Activated naive CD8-positive, alpha-beta T cell treated with anti-CD3 and anti-CD28 coated beads for 36 hours (primary cell): ENCODE measurements at places on chromosomes 13 and 19.
A peak's percentile ranks its signal among the peaks of the same experiment; 100 is the strongest.

GRCh38 chr19:4013886-4014540, 6.5 kb downstream of the PIAS4 start:
- no peak for DNase-seq
- H3K4me1 ChIP-seq = peaks cover 14% of the 10 kb centered on the region
- H3K4me3 ChIP-seq = no peak overlapping the region
- H3K36me3 ChIP-seq = no peaks in the 10 kb centered on the region
- H3K27me3 ChIP-seq = no peaks in the 10 kb centered on the region
- no peak overlapping the region for H3K27ac ChIP-seq

GRCh38 chr13:49450105-49450819, 6.2 kb downstream of the SETDB2 start:
- peak overlapping the region; percentile 8 for H3K27ac ChIP-seq
- no peak for DNase-seq
- H3K36me3 ChIP-seq = peaks cover 29% of the 10 kb centered on the region
- no peak overlapping the region for H3K4me3 ChIP-seq
- H3K4me1 ChIP-seq = peaks cover 51% of the 10 kb centered on the region

- H3K27me3 ChIP-seq = no peaks in the 10 kb centered on the region
- H3K4me3 ChIP-seq = no peak overlapping the region
- DNase-seq = no peak
- H3K36me3 ChIP-seq = no peaks in the 10 kb centered on the region
Observed at GRCh38 chr13:91144054-91144453, 203.4 kb upstream of the MIR17HG start.

DNA sequence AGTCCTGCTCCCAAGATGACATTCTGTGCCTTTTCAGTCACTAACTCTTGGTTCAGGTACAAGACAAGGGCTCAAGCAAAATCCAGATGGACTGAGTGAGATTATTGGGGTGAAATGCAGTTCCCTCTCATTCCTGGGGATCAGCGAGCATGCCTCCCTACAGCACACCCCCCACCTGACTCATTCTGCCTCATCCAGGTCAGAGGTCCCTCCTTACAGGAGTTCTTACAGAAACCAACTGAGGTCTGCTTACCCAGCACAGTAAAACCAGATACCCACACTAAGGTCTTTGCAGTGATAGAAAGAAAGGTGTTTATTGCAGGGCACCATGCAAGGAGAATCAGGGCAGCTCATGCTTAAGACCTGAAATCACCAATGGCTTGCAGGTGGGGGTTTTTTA, 21.6 kb upstream of the MRI1 start:
- H3K27me3 ChIP-seq = no peaks in the 10 kb centered on the region
- H3K4me3 ChIP-seq = no peak overlapping the region
- no peak overlapping the region for H3K27ac ChIP-seq

DNA sequence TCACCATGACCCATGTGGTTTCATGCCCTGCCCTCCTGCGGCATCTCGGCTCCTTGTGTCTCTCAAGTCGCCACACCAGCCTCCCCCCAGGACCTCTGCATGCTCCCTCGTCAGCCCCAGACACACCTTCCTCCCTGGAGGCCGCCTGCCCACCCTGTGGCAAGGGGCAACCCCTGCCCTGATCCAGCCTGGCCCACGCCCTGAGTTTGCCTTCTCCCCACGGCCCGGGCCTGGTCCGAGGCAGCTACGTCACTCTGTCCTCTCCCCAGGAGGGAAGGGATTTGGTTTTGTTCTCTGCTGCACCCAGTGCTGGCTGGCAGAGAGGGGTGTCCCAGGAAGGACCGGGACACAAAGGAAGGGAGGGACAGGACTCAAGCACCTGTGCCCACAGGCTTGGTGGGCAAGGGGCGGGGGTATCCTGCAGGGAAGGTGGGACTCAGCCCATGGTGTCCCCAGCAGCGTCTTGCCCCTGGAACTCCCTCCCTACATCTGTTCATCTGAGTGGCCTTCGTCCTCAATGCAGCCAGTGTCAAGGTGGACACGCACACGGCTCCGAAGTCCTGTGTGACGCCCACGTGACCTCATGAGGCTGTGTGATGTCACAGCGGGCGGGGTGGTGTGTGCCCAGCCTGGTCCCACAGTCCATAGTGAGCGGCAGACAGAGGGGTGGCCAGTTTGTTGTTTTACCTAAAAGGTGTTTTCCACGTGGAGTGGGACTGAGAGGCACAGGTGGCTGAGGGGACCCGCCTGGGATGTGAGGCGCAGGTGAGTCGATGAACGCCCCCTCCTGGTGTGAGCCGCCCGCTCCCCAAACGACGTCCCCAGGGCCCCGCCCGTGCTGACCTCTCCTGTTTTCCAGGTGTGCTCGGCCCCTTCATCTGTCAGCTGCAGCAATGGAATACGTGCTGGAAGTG, at the start of gene TEX29:
TSS of gene TEX29 (plus strand) at position 645 of the 914 bp plus-strand sequence. CDS start at position 894, 249 bp downstream.
- H3K4me1 ChIP-seq = peaks cover 3% of the 10 kb centered on the region
- H3K27ac ChIP-seq = no peak within 1 kb of the TSS
- no peaks in the 10 kb centered on the region for H3K36me3 ChIP-seq
- H3K27me3 ChIP-seq = no peaks in the 10 kb centered on the region
- DNase-seq = no peak
- no peak within 1 kb of the TSS for H3K4me3 ChIP-seq

DNA sequence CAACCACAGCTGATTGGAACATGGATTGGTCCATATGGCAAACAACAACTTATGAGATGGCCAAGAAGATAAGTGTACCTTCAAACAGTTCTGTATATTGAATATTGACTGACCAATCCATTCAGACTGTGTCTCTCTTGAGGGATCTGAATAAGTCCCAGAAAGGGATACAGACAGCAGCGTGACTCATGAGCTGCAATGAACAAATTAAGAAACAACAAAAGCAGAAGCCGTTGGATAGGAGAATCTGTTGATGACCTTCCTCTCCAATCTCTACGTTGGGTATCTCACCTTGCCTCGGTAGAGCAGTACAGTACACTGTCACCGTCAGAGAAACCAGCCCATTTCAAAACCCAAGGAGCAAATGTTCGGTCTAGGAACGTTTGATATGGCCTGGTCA, 21.3 kb downstream of the MBD3L2B start:
- no peaks in the 10 kb centered on the region for H3K27me3 ChIP-seq
- H3K4me3 ChIP-seq = no peak overlapping the region
- H3K36me3 ChIP-seq = peaks cover 5% of the 10 kb centered on the region
- peaks cover 10% of the 10 kb centered on the region for H3K4me1 ChIP-seq
- H3K27ac ChIP-seq = no peak overlapping the region

- H3K27me3 ChIP-seq = peaks cover 20% of the 10 kb centered on the region
- no peak overlapping the region for H3K4me3 ChIP-seq
- peaks cover 5% of the 10 kb centered on the region for H3K36me3 ChIP-seq
Observed at GRCh38 chr13:42878721-42879120, 97.3 kb downstream of the FAM216B start.

DNA sequence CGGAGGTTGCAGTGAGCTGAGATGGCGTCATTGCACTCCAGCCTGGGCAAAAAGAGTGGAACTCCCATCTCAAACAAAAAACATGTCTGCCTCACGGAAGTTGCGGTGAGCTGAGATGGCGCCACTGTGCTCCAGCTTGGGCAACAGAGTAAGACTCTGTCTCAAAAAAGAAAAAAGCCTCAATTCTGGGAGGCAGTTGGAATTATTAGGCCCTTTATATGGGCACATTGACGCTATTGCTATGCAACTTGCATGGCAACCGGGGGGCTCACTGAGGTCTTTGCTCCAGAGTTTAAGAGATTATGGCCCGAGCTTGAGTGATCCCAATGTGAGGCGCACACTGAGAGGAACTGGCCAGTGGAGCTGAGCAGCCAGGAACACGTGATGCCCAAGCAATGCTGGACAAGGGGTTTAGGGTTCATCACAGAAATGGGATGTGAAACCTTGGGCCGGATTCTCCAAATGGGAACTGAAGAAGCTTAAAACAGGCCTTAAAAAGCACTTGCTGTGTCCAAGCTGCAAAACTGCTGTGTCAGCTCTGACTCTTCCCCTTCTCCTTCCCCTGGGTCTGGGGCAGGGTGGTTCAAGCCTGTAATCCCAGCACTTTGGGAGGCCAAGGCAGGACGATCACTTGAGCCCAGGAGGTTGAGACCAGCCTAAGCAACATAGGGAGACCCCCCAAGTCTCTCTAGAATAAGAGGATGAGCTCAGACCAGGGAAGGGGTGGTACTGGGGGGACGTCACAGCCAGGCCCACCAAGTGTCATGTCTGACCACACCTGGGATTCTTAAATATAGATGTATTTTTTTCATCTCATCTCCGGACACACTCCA, 2.5 kb downstream of the FTL start:
- H3K36me3 ChIP-seq = peaks cover 34% of the 10 kb centered on the region
- no peak for DNase-seq
- H3K4me3 ChIP-seq = peak overlapping the region; percentile 99
- peaks cover 39% of the 10 kb centered on the region for H3K4me1 ChIP-seq
- peaks cover 4% of the 10 kb centered on the region for H3K27me3 ChIP-seq

DNA sequence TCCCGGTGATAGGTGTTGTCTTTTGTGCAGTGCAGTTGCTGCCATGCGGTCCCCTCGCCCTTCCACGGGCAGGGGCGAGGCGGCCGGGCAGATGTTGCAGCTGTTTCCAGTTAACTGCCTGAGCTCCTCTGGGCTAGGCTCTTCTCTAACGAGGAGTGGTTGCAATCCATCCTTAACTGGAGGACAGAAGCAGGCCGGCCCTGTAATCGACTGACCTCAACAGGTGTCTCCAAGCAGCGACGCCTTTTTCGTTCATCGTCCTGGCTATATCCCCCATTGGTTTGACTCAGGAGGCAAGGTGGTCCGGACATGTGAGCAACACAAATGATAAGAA, 1.9 kb upstream of the TSC22D1 start:
- peaks cover 4% of the 10 kb centered on the region for H3K27me3 ChIP-seq
- DNase-seq = no peak
- H3K4me3 ChIP-seq = peak overlapping the region; percentile 88
- peaks cover 29% of the 10 kb centered on the region for H3K4me1 ChIP-seq
- H3K27ac ChIP-seq = peak overlapping the region; percentile 68

DNA sequence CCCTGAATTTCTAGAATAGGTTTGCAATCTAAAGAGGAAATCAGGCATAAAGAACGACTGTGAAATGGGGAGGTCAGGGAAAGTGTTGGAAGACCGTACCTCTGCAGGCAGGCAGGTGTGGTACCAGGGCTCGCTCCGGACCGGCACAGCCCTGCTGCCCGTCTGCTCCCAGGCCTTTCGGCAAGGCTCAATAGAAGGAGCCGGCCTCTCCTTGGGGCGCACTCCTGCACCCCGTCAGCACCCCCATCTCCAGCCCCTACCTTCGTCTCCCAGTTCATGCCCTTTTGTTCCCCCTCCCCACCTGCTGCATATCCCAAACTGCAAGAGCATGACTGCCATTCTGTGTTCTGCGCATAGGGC, 139.8 kb upstream of the SOX1 start:
- no peaks in the 10 kb centered on the region for H3K36me3 ChIP-seq
- peaks cover 3% of the 10 kb centered on the region for H3K27me3 ChIP-seq
- no peak overlapping the region for H3K4me3 ChIP-seq
- no peak for DNase-seq

- no peak overlapping the region for H3K4me3 ChIP-seq
- H3K27me3 ChIP-seq = no peaks in the 10 kb centered on the region
- no peaks in the 10 kb centered on the region for H3K4me1 ChIP-seq
Observed at GRCh38 chr19:42345191-42345812, 19.9 kb downstream of the MEGF8 start.

GRCh38 chr13:33676045-33676989, 141.6 kb upstream of the RFC3 start:
- H3K36me3 ChIP-seq = peaks cover 1% of the 10 kb centered on the region
- DNase-seq = no peak
- peaks cover 20% of the 10 kb centered on the region for H3K4me1 ChIP-seq
- peaks cover 8% of the 10 kb centered on the region for H3K27me3 ChIP-seq

DNA sequence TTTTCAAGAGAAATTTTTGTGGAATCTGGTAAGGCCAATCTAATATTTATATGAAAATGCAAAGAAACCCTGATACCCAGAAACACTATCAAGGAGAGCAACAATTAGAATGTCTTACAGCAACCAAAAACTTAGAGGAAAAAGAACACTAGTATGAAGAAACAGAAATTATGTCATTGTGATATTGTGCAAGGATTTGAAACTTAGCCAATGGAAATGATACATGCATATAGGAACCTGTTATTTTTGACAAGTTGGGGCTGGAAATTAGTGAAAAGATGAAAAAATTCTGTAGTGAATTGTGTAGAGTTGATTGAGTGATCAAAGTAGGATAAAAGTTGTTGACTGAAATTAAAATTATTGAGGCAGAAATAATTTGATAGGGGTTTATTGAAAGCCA, 792.6 kb upstream of the SLITRK6 start:
- no peaks in the 10 kb centered on the region for H3K4me1 ChIP-seq
- no peaks in the 10 kb centered on the region for H3K36me3 ChIP-seq
- DNase-seq = no peak
- H3K27ac ChIP-seq = no peak overlapping the region

GRCh38 chr13:79468819-79469218, 12.1 kb upstream of the NDFIP2 start:
- H3K27ac ChIP-seq = no peak overlapping the region
- peaks cover 11% of the 10 kb centered on the region for H3K4me1 ChIP-seq
- peaks cover 4% of the 10 kb centered on the region for H3K27me3 ChIP-seq
- no peaks in the 10 kb centered on the region for H3K36me3 ChIP-seq

- H3K4me1 ChIP-seq = no peaks in the 10 kb centered on the region
- DNase-seq = no peak
- H3K27ac ChIP-seq = no peak overlapping the region
- no peaks in the 10 kb centered on the region for H3K27me3 ChIP-seq
- no peak overlapping the region for H3K4me3 ChIP-seq
- H3K36me3 ChIP-seq = no peaks in the 10 kb centered on the region
Observed at GRCh38 chr13:93172109-93172508, 54.5 kb upstream of the GPC6 start.

DNA sequence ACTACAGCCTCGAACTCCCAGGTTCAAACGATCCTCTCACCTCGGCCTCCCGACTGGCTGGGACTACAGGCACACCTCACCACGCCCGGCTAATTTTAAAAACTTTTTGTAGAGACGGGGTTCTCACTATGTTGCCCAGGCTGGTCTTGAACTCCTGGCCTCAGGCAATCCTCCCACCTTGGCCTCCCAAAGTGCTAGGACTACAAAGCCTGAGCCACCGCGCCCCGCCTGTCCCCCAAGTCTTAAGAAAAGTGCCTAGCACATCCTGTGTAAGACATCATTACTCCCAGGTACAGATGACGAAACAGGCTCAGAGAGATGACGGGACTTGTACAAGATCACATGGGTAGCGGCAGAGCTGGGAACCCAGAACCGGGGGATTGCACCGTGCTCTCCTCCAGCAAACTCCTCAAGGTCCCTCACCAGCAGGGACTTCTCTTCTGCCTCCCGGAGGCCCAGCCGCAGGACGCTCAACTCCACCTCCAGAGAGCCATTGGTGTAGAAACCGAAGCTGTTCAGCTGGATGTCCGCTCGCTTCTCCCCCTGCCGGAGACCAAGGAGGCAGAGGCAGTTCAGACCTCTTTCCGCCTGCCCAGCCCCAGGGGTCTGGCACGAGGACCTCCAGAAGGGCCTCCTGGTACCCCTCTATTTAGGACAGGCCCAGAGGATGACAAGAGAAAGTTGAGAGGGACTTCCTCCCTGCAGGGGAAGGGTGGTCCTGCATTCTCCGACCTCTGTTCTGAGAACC, 1.0 kb downstream of the GPR108 start:
- peak overlapping the region; percentile 99 for H3K4me3 ChIP-seq
- H3K36me3 ChIP-seq = peaks cover 14% of the 10 kb centered on the region
- peaks cover 32% of the 10 kb centered on the region for H3K4me1 ChIP-seq
- H3K27ac ChIP-seq = peak overlapping the region; percentile 99
- peak; percentile 77 for DNase-seq
